ENCODE measurements at places on chromosomes 2 and 18. TPM values are rescaled to one million over a fixed set of nuclear protein-coding genes. Genes with fewer than 3 reads are reported as not detected.

SLC30A3 gene
- not detected for total RNA-seq

TTC39C gene
- 28.9 TPM for total RNA-seq

VWC2L gene
- not detected for total RNA-seq

LRRC30 gene
- total RNA-seq = not detected

MAPK4 gene
- total RNA-seq = 0.16 TPM

COLEC11 gene
- 3.5 TPM for total RNA-seq

CFC1 gene
- total RNA-seq = not detected

STAT4 gene
- total RNA-seq = 0.64 TPM

CYP26B1 gene
- 0.08 TPM for total RNA-seq

B4GALT6 gene
- total RNA-seq = 1.7 TPM

BCS1L gene
- total RNA-seq = 45.3 TPM

COLEC12 gene
- 4.0 TPM for total RNA-seq

ALPP gene
- not detected for total RNA-seq

CRYGA gene
- not detected for total RNA-seq

CDH7 gene
- not detected for total RNA-seq

DSEL gene
- total RNA-seq = 12.2 TPM

L3MBTL4 gene
- total RNA-seq = 0.24 TPM

GPR75 gene
- total RNA-seq = 0.52 TPM
